ENCODE measurements at places on chromosomes 6 and 20.
A peak's percentile ranks its signal among the peaks of the same experiment; 100 is the strongest.

DNA sequence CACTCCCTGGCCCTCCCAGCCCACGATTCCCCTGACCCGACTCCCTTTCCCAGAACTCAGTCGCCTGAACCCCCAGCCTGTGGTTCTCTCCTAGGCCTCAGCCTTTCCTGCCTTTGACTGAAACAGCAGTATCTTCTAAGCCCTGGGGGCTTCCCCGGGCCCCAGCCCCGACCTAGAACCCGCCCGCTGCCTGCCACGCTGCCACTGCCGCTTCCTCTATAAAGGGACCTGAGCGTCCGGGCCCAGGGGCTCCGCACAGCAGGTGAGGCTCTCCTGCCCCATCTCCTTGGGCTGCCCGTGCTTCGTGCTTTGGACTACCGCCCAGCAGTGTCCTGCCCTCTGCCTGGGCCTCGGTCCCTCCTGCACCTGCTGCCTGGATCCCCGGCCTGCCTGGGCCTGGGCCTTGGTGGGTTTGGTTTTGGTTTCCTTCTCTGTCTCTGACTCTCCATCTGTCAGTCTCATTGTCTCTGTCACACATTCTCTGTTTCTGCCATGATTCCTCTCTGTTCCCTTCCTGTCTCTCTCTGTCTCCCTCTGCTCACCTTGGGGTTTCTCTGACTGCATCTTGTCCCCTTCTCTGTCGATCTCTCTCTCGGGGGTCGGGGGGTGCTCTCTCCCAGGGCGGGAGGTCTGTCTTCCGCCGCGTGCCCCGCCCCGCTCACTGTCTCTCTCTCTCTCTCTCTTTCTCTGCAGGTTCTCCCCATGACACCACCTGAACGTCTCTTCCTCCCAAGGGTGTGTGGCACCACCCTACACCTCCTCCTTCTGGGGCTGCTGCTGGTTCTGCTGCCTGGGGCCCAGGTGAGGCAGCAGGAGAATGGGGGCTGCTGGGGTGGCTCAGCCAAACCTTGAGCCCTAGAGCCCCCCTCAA, at the start of gene LTA:
Gene LTA (plus strand): TSS at position 249 of the 871 bp plus-strand sequence. CDS start 454 bp downstream, at position 703.
- DNase-seq = peak; percentile 69

DNA sequence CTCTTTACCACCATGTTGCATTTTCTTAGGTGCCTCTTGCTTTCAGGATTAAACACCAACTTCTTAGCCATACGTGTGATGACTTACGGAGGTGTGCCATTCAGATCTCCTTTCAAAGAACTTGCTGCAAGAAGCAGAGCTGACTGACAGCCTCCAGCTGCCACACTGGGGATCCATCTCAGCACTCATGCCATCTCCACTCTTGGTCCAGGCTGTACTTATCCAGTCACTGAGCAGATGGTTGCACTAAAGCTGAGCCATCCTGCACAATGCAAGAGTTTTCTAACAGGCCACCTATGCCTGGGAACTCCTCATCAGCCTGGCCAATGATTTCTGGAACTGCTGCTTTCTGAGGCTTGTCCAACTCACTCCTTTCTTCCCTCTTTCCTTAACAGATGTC, 31.4 kb upstream of the KIF6 start:
- no peak for DNase-seq

DNA sequence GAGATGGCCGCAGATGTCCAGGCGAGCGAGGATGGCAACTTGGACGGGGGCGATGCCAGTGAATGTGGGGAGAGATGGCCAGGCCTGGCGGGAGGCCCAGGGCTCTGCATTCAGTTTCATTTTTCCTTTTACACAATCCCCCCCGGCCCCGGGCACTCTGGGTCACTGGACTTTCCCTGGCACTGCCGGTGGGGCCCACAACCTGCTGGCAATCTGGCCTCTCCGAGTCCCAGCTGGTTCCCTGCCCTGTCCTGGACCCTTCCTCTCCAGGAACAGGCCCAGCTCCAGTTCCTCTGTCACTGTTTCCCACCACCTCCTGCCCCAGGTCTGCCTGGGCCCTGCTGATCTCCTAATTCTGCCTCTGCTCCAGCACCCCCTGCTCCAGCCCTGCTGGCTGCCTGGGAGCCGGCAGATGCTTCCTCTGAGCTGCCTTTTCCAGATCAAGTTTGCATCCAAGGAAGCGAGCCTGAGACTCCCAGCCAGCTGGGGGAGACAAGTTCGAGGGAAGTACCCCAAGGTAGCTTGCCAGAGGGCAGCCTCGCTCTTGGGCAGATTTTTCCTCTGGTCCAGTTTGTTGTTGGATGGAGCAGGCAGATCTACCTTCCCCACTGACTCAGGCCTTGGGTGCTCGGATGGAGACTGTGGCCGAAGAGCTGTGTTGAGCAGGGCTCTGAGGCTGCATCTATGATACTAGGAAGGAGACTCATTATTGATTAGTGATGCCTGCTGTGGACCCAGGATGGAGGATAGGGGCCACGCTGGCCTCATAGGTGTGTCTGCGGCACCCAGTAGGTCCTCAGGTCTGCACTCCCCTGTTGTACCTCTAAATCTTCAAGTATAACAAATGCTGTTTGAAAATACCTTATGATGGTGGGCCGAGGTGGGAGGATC, 83.2 kb downstream of the CEBPB start:
- no peak for DNase-seq

DNA sequence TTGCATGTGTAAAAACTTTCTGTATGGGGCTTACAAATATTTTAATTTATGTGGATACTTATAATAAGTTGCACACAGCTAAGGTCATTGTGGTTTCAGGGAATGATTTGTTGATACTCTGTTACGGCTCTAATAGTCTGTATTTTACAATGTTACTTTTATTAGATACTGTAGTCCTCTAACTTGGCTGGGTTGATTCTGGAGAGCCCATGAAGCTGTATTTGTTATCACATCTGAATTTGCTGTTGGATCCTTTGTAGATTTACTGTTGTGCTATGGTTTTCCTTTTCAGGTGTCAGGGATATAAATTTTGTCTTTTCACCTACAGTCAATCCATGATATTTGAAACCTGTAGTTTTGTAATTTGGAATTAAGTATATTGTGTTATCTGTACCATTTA, 161.0 kb downstream of the ARID1B start:
- DNase-seq = no peak

DNA sequence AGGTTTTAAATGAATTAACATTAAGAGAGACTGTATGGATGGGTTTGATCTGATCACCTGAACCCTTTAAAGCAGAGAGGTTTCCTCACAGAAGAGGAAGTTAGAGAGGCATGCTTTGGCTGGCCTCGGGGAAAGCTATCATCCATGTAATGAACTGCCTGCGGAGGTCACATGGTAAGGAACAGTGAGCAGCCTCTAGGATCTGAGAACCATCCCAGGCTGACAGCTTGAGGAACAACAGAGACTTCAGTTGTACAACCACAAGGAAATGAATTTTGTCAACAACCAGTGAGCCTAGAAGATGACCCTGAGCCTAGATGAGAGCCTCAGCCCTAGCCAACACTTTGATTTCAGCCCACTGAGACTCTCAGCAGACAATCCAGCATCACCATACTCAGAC, 2.9 kb upstream of the COL21A1 start:
- DNase-seq = no peak

Measured in T-helper 22 cell (primary cell).